Cardiac muscle cell (in vitro differentiated cells and primary cell): ENCODE measurements at places on chromosomes 16 and 17.
A peak's percentile ranks its signal among the peaks of the same experiment; 100 is the strongest.

- no peak for DNase-seq
- peaks cover 15% of the 10 kb centered on the region for H3K4me1 ChIP-seq
- H3K36me3 ChIP-seq: no peaks in the 10 kb centered on the region
- no peaks in the 10 kb centered on the region for H3K27me3 ChIP-seq
These were observed 20.5 kb downstream of the ATPAF2 start for GRCh38 chr17:18018411-18018921.

DNA sequence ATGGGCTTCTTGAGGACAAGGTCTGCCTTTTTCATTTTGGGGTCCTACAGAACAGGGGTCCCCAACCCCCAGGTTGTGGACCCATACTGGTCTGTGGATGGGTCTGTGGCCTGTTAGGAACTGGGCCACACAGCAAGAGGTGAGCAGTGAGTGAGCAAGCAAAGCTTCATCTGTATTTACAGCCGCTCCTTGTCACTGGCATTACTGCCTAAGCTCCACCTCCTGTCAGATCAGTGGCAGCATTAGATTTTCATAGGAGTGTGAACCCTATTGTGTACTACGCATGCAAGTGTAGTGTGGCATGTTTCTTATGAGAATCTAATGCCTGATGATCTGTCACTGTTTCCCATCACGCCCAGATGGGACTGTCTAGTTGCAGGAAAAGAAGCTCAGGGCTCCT lies 33.9 kb downstream of the ERN1 start:
- H3K27me3 ChIP-seq: no peaks in the 10 kb centered on the region
- no peaks in the 10 kb centered on the region for H3K36me3 ChIP-seq
- H3K4me1 ChIP-seq: peaks cover 9% of the 10 kb centered on the region

- H3K4me1 ChIP-seq: no peaks in the 10 kb centered on the region
- peak; percentile 52 for DNase-seq
- H3K27me3 ChIP-seq: peaks cover 4% of the 10 kb centered on the region
- H3K4me3 ChIP-seq: peak overlapping the region; percentile 35
These were observed 552 bp downstream of the C17orf58 start for GRCh38 chr17:67995570-67996263.

DNA sequence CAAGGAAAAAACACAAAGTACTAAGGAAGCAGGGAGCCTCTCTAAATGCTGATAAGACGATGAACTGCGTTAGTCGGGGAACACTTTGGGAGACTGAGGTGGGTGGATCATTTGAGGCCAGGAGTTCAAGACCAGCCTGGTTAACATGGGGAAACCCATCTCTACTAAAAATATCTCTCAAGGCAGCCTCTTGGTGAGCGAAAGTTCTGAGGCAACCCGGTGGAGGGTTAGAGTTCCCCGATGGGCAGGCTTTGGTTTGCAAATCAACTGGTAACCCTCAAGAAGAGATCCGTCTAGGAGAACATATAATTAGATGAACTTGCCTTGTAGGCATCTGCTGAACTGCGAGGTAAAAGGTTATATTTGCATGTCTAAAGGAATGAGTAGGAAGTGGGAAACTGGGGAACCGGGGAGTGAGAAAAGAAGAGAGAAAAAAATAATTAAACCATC lies 44.6 kb downstream of the WSB1 start:
- H3K4me3 ChIP-seq: no peak overlapping the region
- no peaks in the 10 kb centered on the region for H3K27me3 ChIP-seq
- no peak overlapping the region for H3K27ac ChIP-seq
- peaks cover 12% of the 10 kb centered on the region for H3K4me1 ChIP-seq

GRCh38 chr17:28227316-28228108 lies 91.5 kb upstream of the TMEM97 start:
- no peaks in the 10 kb centered on the region for H3K27me3 ChIP-seq
- H3K27ac ChIP-seq: no peak overlapping the region
- DNase-seq: peak; percentile 84
- H3K4me1 ChIP-seq: no peaks in the 10 kb centered on the region
- H3K4me3 ChIP-seq: peak overlapping the region; percentile 30

GRCh38 chr16:25060920-25061319 lies 45.8 kb upstream of the ARHGAP17 start:
- H3K27ac ChIP-seq: no peak overlapping the region
- H3K27me3 ChIP-seq: peaks cover 45% of the 10 kb centered on the region

DNA sequence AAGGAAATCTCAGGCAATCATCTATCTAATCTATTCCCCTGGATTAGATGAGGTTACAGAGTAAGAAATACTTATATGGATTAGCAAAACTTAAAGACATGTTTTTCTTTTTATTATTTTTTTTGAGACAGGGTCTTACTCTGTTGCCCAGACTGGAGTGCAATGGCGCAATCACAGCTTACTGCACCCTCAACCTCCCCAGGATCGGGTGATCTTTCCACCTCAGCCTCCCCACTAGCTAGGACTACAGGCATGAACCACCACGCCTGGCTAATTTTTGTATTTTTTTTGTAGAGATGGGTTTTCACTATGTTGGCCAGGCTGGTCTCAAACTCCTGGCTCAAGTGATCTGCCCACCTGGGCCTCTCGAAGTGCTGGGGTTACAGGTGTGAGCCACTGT lies 3.3 kb upstream of the NFE2L1 start:
- no peaks in the 10 kb centered on the region for H3K27me3 ChIP-seq
- H3K36me3 ChIP-seq: no peaks in the 10 kb centered on the region
- peak overlapping the region; percentile 49 for H3K27ac ChIP-seq

DNA sequence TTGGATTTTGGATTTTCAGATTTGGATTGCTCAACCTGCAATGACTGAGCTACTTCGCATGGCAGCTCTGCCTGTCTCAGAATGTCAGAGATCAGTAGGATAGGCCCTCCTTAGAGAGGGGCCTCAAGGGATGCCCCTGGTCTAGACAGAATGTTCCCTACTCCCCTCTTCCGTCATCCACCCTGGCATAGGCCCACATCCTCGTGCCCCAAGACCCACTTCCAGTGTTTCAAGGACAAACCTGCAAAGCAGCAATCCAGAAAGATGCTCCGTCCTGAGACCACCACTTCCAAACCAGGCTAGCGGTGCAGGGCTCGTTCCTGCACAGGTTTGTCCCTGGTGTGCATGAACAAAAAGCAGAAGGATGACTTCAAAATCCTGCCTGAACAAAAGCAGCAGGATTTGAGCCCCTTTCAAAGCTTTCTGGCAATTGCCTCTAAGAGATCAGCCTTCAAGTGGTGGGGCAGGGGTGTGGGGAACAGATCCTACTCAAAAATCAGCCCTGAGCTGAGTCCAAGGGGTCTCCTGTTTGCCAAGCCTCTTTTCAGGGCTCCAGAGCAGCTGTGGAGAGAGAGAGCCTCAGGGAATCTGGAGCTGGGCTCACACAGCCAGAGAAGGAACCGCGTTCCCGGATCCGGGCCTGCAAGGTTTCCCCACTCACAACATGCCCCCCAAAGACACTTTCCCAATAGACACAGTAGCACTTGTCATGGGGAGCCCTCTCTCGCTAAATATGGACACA lies 121.1 kb downstream of the SOCS1 start:
- DNase-seq: no peak
- H3K4me1 ChIP-seq: peaks cover 25% of the 10 kb centered on the region
- no peak overlapping the region for H3K4me3 ChIP-seq
- H3K27ac ChIP-seq: peak overlapping the region; percentile 14
- H3K27me3 ChIP-seq: no peaks in the 10 kb centered on the region
- no peaks in the 10 kb centered on the region for H3K36me3 ChIP-seq

DNA sequence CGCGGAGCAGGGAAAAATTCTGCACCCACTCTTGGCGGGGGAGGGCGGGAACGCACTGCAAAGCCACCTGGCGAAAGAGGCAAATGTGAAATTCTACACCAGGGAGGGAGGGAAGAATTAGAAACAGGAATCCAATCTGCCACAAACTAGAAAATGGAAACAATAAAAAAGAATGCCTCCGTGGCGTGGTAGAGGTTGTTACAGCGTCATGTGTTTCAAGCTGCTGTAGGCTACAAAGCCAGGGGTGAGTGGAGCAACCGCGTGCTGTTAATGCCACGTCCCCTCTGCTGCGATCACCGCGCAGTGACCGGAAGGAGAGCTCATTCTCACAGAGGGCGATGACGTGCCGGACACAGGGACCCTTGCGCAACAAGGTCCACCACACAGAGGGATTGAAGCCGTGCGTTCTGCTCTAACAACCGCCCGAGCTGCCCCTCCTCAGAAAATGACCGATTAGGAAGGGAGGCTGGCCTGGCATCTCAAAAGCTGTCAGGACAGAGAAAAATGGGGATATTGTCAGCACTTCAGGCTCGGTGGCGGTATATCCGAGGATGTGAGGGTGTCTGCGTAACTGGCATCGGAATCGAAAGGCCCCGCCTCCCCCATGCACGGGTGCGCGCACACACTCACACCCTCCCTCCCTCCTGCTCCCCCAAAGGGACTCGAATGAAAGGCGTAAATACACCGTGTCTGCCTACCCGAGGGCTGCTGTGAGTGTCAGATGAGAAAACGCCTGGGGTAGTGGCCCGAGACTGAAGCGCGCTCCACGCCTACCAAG lies 70.8 kb upstream of the TNRC6C start:
- peak overlapping the region; percentile 37 for H3K4me3 ChIP-seq
- H3K36me3 ChIP-seq: no peaks in the 10 kb centered on the region
- H3K27ac ChIP-seq: no peak overlapping the region
- H3K27me3 ChIP-seq: peaks cover 35% of the 10 kb centered on the region

- no peaks in the 10 kb centered on the region for H3K36me3 ChIP-seq
- peaks cover 9% of the 10 kb centered on the region for H3K4me1 ChIP-seq
- H3K27ac ChIP-seq: no peak overlapping the region
- no peak for DNase-seq
- no peaks in the 10 kb centered on the region for H3K27me3 ChIP-seq
- H3K4me3 ChIP-seq: no peak overlapping the region
These were observed 88.4 kb downstream of the HIC1 start for GRCh38 chr17:2143332-2143731.
